ENCODE measurements at places on chromosomes 5 and 9.

DNA sequence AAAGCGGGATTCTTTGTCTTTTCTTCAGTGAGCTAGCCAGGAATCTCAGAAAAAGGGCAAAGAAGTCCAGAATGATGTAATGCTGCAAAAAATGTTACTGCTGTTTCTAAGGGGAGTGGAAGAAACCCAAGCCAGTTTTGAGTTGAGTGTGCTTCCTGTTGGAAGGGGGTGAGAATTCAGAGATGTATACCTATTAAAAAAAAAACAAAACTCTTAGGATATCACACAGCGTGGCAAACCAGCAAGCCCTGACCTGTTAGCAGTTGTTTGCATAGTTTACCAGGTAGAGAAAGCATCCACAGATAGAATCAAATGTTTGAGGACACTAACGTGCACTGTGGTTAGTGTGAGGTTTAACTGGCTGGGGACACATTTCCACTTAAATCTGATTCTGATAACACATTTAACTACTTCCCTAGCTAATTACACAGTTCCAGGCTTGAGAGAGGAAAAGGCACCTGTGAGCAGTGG is 11.4 kb downstream of the BASP1 start:
- DNase-seq, result no peak

DNA sequence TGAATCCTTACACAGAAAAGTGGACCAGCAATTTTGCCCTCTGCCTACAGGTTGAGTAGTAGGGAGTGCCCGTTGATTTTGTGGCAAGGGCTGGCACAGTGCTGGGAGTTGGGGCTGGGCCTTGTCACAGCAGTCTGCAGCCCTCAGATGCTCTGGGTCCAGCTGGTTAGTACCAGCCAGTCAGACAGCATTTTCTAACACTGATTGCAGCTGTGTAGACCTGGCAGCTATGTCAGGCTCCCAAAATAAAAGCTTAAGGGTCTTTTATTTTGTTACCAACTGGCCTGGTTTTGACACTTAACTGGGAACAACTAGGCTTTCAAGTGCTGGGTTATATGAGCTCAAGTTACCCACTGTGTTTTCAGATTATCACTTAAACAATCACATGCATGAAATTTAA is 57.7 kb downstream of the MAT2B start:
- no peak for DNase-seq

DNA sequence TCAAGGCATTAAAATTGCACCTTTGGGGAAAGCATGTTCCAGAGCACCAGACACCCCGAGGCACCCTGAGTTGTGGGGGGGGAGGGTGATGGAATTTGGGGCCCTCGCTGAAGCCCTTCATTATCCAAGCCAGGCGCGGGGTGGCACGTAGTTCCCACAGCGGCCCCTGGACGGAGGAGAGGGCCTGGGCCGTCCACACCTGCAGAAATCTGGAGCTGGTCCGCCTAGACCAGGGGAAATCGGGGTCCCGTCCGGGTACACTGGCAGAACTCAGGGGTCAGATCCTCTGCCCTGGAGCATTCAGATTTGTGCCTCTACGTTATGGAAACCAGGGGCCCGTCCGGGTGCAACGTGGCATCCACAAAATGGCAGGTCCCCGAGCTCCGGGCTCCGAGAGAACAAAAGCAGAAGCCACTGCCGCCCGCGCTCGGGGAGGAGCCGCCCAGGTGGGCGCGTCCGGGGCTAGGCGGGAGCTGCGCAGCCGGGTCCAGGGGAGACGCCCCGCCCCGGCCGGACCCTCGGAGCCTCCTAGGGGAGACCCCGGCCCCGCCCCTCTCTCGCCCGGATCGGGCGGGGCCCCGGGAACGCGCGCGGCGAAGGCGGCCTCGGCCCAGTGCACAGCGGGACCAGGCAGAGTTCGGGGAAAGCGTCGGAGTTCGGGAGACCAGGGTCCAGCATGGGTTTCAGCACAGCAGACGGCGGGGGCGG is at the start of gene PLEKHG4B:
Gene PLEKHG4B, plus strand, starts transcription at position 613 of the 708 bp plus-strand sequence. Its CDS starts 64 bp downstream, at position 677.
- no peak for DNase-seq

- no peak for DNase-seq
Measured at GRCh38 chr9:132008855-132009812, 70.5 kb downstream of the MED27 start.

DNA sequence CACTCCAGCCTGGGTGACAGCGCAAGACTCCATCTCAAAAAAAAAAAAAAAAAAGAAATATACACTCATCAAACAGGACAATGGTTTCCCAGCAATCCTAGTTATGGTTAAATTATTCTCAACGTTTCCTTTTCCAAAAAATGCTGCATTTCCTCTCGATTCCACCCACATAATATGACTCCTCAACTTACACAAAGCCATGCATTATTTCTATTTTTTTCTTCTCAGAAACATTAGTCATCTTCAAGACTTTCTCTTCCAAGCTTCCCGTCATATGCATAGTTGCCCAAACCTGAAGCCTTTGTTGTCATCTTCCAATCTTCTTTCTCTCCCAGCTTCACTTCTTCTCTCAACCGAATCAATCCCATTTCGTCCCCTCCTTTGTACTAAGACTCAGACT is 61.4 kb upstream of the RANBP6 start:
- DNase-seq, result no peak

Measured in D721Med (cell line).